ENCODE measurements at places on chromosomes 4 and X.

GRCh38 chr4:36326476-36327029 is 45.1 kb downstream of the DTHD1 start:
- DNase-seq = no peak

- no peak for DNase-seq
These were observed 421.0 kb downstream of the ADAM29 start for GRCh38 chr4:175339100-175339707.

GRCh38 chr4:86615501-86615900 is 21.4 kb downstream of the PTPN13 start:
- no peak for DNase-seq

- DNase-seq = no peak
These were observed 852.9 kb downstream of the TECRL start for GRCh38 chr4:63556332-63556731.

GRCh38 chr4:53005149-53005546 is 143.0 kb downstream of the RASL11B start:
- no peak for DNase-seq

- no peak for DNase-seq
These were observed 31.6 kb downstream of the SEPSECS start for GRCh38 chr4:25128671-25129070.

DNA sequence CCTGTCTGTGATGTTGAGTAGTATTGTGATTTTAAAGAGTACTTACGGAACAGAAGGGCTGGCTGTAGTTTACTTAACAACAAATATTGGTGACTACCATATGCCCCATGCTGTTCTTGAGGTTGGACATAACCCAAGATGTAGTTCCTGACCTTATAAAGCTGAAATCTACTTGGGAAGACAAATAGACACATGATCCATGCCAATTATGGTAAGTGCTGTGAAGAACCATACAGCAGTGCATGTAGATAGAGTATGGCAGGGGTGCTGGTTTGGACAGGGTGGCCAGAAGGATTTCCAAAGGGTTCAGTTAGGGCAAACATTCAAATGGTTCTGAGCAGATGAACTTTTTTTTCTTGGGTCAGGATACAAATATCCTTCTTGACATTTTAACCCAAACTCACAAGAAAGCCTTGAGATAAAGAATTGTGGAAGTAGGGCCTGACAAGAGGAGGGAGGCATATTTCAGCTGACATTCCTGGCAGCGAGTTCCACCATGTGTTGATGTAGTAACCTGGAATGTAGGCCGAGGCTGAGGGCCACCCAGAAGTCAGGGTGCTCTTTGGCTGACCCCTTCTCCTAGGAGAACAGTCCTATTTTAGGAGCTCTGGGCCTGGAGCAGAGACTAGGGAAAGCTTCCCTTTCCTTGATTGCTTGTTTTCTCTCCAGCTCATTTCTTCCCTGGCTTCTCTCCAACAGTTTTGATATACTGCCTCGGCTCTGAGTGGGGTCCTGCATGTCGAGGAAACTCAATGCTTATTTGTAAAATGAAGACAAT is 74.2 kb downstream of the FREM3 start:
- DNase-seq = no peak

DNA sequence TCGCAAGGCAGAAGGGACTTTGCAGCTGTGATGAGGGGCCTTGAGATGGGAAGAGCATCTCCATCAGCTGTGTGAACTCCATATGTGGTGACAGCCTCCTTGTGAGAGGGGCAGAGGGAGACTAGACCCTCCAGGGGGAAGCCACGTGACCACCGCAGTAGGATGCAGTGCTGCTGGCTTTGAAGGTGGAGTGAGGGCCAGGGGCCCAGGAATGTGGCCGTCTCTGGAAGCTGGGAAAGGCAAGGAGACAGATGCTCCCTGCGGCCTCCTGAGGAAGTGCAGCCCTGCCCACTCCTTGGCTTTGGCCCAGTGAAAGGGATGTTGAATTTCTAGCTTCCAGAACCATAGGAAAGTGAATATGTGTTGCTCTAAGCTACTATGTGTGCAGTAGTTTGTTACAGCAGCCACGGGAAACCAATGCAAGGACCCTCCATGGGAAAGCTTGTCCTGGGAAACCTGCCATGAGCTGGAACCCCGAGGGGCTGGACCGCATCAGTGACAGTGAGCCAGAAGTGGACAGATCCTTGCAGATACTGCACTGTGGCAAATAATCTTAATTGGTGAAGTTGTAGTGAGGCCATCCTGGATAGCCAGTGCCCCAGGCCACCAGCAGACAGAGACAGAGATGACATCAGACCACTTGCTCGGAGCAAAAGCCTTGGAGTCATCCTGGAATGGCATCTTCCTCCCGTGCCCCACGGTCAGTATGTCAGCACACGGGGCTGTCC is 35.4 kb upstream of the SORCS2 start:
- DNase-seq = no peak

DNA sequence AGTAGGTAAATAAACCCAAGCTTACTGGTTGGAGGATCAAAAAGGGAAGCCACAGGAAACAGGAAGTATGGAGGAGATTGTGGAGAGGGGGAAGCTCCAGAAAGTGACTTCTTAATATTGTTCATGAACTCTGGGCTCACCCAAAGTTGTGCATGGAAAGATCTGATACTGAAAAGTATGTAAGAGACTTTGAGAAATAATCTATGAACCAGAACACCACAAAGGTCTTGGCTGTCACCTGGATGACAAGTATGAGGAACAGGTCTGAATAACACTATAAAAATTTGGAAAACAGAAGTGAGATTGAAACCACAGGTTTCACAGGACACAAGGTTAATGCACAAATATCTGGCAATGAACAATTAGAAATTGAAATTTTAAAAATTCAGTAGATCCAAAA is 567.4 kb downstream of the INPP4B start:
- no peak for DNase-seq

DNA sequence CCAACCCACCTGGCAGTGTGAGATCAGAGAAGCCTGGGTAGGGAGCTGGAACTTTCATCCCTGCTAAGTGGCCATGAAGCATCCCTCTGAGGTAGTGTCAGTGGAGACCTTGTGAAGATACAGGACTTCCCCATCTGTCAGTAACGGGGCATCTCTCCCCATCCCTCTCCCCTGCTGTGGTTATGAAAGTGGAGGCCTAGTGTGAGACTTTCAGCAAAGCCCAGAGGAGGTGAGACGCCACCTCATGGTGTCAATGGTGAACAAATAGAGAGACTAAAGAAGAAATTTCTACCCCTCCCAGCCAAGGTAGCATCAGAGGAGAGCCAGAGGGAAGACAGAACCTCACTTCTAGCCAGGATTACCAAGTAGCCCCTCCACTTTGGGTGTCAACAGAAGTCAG is 150.2 kb downstream of the VEGFC start:
- no peak for DNase-seq

DNA sequence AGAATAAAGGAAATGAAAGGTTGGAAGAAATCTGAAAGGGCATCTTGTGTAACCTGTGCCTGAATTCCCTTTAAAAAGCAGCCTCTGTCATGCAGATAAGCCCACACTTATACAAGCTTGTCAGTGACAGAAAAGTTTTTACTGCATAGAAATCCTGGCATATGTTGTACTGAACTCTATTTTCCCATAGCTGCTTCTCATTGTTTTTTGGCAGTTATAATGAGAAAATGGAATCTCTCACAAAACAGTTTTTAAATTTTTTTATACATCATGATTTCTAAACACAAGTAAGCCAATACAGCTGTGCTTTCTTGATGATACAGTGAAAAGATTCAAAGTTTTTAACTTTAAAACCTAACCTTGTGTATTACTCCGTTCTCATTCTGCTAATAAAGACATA is 511.4 kb upstream of the ARX start:
- no peak for DNase-seq

DNA sequence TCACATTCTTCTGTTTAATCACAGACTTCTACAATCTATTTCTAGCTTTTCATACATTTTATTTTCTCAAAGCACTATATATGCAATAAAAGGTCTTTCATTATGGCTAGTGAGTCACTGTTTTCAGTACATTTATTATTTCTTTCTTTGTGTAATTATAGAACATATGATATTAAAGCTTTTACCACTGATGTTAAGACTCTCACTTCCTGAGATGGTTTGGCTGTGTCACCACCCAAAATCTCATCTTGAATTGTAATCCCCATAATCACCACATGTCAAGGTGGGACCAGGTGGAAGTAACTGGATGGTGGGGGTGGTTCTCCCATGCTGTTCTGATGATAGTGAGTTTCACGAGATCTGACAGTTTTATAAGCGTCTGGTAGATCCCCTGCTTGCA is 41.9 kb downstream of the UBA6 start:
- DNase-seq = no peak

- no peak for DNase-seq
These were observed 77.5 kb upstream of the SMARCA5 start for GRCh38 chr4:143435955-143436354.

DNA sequence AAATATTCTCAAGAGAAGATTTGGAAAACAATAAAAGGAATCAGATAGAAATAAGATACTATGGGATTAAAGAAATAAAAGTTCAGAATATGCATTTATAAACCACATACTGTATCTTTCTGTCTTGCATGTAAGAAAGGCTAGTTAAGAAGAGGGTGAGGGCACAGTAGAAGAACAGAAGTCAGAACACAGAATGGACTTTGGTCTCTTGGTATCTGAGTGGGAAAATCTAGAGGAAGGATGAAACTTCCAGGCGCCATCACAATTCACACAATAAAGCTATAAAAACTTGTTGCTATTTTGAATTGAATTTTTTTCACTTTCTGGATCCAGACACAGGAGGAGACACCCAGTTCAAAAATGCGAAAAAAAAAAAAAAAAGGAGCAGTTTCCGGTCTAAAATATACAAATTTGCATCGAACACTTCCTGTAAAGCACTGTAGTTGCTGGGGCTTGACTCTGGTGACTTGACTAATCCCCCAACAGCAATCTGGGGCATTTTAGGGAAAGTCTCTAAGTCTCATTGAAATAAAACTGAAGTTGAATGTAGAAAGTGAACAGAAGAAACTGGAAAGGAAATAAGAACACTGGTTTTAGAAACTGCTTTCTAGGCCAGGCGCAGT is 8.1 kb upstream of the NAAA start:
- DNase-seq = no peak

GRCh38 chr4:52051213-52051614 is at the start of gene SPATA18:
SPATA18 (plus strand) TSS chr4:52051304; CDS start chr4:52051705, 401 bp downstream.
- DNase-seq = no peak

DNA sequence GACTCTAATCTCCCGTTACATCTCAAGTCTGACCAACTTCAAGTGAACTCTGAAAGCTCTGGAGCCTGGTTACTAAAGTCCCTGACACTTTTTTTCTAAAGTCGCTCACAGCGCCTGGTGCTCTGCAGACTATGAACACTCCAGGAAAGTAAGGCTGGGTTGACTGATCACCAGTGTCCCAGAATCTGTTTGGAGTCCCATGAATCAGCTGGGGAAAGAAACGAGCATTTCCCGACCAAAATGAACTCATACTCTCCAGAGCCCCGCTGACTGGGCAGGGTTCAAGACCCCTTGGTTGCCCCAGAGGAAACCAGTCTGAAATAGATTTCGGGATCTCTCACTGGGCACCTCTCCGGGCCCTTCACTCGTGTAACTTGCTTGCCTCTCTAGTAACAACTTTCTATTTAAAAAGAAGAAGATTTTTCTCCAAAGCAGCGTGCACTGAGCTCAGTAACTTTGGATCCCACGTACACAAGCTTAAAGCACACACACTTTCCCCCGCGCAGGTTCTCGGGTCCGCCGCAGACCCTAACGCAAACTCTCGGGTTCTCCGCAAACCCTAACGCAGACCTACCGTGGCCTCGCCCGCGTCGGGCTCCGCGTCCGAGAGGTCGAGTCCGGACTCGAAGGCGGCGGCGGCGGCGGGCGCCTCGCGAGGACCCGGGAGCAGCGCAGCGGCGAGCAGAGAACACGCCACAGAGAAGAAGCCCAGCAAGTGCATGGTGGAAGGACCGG is 964 bp downstream of the VEGFC start:
- DNase-seq = no peak

GRCh38 chr4:70902577-70903290 is 565 bp downstream of the MOB1B start:
- no peak for DNase-seq

GRCh38 chr4:68342134-68342533 is 7.8 kb downstream of the YTHDC1 start:
- no peak for DNase-seq

GRCh38 chr4:55424791-55425190 is 29.0 kb downstream of the TMEM165 start:
- no peak for DNase-seq

GRCh38 chrX:17046478-17047097 is 100.1 kb downstream of the REPS2 start:
- peak; percentile 5 for DNase-seq

DNA sequence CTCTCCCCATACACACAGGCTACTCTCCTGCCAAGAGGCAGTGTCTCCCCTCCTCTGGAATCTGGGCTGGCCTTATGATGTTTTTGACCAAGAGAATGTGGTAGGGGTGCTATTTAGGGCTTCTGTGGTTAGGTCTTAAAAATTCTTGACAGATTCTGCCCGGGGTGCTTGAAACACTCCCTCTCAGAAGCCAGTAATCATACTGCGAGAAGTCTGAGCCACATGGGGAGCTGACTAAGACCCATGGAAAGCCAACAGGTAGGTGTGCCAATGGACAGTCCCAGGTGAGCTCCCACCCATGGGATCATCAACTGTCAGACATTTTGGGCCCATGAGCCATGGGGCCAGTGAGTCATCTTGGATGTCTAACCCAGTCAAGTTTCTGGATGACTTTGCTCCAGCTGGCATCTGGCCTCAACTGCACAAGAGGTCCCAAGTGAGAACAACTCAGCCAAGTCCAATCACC is 315.7 kb downstream of the FBXW7 start:
- DNase-seq = no peak

DNA sequence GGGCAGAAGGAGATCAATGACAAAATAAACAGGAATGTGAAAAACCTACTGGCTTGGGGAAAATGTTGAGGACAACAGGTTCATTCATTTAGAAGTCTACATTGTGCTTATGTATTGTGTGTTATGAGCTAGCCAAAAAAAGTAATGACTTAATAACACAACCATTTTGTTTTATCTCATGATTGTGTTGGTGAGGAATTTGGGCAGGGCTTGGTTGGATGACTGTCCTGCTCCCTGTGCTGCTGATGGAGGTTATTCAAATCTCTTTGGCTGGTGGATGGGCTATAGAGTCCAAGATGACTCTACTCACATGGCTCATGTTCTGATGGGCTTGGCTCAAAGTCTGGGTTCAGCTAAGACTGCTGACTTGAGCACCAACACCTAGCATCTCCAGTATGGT is 116.3 kb downstream of the HS3ST1 start:
- no peak for DNase-seq

DNA sequence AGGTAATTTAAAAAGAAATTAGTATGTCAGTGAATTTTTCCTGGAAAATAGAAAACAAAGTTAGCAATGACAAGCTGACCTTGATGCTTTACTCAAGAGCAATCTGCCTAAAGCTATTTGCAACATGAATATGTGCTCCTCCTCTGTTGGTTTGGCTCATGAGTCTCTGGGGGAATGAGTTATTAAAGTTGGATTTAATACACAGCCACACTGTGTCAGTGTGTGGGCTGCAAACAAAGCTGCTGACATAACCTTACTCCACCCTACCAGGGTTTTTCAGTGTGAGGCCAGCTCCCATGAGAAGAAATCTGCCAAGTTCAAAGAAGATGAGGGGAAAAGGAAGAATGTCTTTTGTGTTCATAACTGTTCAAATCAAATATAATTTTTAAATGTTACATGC is 280.5 kb downstream of the TLL1 start:
- DNase-seq = no peak

- DNase-seq = no peak
These were observed 247.6 kb downstream of the PAPSS1 start for GRCh38 chr4:107472265-107472948.

GRCh38 chr4:128168701-128169100 is 107.6 kb downstream of the LARP1B start:
- DNase-seq = no peak

Data from stimulated activated CD4-positive, alpha-beta T cell treated with anti-CD3 and anti-CD28 coated beads, Interleukin-1b, Interleukin-23, amount 100 ng/mL, for 1 hour (primary cell).